ENCODE measurements at places on chromosomes 6 and 20.

GRCh38 chr20:54389596-54390280 is 85.7 kb upstream of the DOK5 start:
- no peak for DNase-seq

DNA sequence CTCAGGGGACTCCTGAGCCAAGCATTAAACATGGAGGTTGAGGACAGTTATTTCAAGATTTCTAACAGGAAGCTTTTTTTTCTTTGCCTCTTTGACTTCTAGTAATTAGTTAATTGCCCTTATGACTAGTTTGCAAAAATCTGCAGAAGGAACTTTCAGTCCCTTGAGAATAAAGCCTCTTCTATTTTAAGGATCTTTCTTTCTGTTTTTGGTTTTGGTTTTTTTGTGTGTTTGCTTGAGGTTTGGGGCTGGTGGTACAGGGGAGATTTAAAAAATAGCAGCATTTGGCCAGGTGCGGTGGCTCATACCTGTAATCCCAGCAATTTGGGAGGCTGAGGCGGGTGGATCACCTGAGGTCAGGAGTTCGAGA is 259.3 kb downstream of the BMP7 start:
- no peak for DNase-seq

DNA sequence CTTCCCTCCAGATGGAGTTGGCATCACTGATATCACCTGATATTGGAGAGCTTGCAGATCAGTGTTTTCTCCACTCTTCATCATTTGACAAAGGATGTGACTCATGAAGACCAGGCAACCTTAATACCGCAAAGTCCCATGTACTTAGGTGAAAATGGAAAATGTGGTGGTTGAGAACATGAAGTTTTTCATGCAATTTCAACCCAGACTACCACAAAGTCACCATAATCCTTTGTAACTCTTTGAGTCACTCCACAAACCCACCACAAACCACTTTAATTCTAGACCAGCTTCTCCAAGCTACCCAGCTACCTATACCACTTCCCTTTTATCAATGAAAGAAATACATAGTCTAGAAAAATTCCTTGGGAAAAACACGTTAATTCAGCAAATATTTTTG is 7.1 kb downstream of the NHLRC1 start:
- no peak for DNase-seq

GRCh38 chr20:20192366-20192765 is 140.0 kb downstream of the CFAP61 start:
- no peak for DNase-seq

GRCh38 chr20:62742550-62742949 is 33.9 kb downstream of the NTSR1 start:
- DNase-seq: no peak

DNA sequence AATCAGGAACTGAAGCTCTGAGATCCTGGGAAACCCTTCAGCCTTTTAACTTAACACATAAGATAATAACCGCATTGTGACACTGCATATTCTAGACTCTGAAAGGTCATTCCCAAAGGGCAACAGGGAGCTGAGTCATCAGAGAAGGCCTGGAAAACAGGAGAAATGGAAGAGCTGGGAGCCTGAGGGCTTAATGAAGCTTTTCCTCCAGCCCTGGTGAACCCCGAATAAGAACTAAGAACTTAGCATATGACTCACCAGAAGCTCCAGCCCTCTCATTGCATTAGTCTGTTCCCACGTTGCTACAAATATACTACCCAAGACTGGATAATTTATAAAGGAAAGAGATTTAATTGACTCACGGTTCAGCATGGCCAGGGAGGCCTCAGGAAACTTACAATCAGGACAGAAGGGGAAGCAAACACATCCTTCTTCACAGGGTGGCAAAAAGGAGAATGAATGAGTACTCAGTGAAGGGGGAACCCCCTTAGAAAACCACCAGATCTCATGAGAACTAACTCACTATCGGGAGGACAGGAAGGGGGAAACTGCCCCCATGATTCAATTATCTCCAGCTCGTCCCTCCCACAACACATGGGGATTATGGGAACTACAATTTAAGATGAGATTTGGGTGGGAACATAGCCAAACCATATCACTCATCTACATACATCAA is 648.5 kb downstream of the TFAP2A start:
- no peak for DNase-seq

DNA sequence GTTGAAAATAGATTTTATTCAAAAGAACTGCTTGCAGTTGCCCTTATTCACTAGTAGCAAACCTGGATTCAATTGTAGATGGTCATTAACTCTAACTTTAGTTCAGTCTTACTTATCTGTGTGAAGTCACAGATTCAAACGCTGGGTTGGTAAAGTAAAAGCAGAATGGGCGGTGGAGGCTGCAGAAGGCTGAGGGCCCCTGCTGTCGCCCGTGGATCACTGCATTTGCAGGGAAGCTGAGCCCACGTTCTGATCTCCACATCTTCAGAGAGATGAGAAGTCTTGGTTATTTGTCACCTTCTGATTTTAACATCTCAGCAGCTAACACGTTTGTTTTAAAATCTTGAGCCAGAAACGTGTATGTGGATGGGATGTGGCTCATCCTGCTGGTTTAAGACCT is 75.1 kb downstream of the SNX9 start:
- no peak for DNase-seq

GRCh38 chr6:42808492-42809483 is 26.9 kb downstream of the BICRAL start:
- no peak for DNase-seq

- DNase-seq: no peak
These were observed 377.4 kb downstream of the PHF3 start for GRCh38 chr6:64013011-64013410.

- no peak for DNase-seq
These were observed 496.8 kb upstream of the JAG1 start for GRCh38 chr20:11170565-11170964.

GRCh38 chr6:146315381-146316174 is 228.1 kb upstream of the RAB32 start:
- no peak for DNase-seq

DNA sequence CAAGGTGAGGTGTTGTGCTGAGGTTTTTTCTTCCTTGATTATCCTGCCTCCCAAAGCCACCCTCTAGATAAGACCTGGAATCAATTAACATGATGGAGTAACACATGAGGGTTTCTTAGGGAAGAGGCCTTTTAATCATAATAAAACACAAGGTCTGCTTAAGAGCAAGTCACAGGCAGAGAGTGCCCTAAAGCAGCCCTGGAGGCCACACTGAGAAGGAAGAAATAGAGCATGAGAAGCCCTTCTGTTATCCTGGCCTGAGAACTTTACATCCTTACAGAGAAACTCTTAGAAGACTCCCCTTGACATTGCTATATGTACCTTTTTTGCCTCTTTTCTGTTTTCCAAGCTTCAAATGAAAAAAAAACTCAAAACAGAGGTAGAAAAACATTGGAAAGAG is 132.3 kb downstream of the CEP57L1 start:
- no peak for DNase-seq

DNA sequence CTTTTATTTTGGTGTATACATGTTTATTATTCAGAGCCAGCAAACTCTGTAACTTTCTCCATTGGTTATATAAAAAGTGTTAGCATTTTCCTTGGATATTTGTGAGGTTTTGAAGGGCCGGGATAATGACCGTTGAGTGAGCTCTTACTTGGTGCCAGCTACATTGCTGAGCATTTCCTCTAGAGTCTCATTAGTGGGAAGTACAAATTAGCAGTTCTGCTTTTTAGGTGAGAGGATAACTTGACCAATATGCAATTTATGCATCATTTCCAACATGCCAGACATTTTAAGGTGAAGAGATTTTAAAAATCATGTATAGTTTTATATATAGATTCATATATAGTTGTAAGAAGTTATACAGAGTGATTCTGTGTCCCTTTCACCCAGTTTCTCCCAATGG is 84.3 kb downstream of the CARMIL1 start:
- DNase-seq: no peak

- no peak for DNase-seq
These were observed 43.7 kb upstream of the HFE start for GRCh38 chr6:26043384-26044139.
